D721Med (cell line): ENCODE measurements at places on chromosomes 11 and 22.

DNA sequence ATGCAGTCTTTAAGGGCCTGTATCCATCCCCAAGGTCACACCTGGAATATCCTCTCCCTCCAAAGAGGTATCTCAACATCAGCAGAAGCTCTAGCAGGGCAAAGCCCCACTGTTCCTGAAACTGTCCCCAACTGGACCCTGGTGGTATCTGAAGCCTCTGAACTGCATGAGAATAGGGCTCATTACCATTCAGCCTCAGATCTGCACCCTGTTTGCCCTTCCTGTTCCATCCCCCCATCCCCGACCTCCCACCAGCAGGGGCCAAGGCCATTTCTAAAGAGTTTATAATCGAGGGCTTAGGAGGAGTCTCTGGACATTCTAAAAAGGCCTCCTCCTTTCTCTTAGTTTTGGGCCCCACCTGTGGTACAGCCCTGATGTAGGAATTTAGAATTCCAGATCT is 74.0 kb upstream of the THY1 start:
- DNase-seq, result no peak

- DNase-seq, result no peak
These were observed 330 bp downstream of the SLC5A1 start for GRCh38 chr22:32043391-32043790.

DNA sequence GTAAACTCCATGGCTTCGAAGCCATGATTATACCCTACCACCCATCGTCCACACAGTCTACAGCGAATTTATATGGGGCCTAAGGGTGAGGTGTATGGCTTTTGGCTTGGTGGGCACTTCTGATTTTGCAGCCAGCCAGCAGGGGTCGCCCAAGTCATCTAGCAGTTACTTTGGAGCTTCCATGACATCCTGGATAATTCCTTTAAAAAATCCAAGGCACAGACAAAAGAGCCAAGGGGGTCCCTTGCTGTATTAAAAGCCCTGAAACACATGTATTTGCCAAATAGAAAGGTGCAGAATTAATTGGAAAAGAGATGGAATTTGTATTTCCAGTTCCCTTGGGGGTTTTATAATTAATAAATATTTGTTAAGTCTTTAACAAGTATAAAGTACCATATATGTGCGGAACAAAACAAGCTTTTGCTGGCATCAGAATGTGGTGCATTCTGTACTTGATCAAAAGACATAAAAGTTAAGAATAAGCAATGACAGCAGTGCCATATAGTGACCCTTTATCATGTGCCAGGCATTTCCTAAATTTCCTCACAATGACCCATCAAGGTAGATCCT is 132.8 kb upstream of the PITPNB start:
- no peak for DNase-seq

GRCh38 chr11:105333153-105333552 is 193.6 kb upstream of the CARD18 start:
- no peak for DNase-seq

DNA sequence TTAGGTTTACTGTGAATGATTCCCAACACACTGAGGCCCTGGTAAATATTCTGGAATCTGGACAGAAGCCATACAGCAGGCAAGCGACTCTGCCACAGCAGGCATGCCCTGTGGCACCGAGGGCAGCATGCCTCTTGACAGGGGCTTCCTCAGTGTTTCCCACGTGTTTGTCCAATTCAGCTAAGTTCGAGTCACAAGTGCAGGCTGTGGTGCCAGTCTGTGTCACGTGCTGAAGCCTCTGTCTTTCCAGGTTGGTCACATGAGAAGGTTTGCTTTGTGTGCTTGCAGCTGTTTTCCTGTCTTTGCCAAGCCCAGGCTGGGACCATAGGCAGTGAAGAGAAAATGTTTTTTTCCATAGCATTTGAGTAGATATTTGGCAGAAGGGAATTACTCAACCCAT is 2.4 kb upstream of the PPFIBP2 start:
- no peak for DNase-seq

DNA sequence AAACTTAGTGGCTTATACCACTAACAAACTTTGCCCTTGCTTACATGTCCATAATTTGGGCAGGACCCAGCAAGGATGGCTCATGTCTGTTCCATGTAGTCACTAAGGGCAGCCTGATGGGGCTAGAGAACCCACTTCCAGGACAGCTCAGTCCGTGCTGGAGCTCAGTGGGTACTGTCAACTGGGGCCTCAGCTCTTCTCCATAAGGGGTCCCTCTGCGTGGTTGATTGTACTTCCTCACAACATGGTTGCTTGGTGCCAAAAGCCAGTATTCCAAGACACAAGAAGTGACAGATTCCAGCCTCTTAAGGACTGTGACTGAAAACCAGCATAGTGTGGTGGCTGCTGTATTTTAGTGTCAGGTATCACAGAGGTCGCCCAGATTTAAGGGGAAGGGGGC is 675.2 kb downstream of the TBC1D22A start:
- no peak for DNase-seq

DNA sequence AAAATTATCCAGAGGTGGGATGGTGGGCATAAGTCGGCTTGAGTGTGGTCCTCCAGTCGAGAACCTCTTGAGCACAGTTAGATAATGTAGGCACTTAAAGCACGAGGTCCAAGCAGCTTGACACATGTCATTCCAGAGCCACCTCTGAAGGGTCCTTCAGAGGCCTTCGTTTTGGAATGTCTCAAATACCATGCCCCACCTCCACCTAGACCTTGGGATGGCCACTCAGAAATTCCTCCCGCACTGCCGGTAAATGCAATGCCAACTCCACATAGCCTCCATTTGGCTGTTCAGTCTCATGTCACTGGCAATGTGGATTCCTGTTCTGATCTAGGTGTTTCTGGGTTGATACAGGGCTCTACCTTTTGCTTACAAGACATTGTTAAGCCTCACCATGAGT is 43.9 kb downstream of the BDNF start:
- DNase-seq, result no peak

- DNase-seq, result no peak
These were observed 181.5 kb downstream of the CWF19L2 start for GRCh38 chr11:107276077-107276476.

GRCh38 chr11:99638073-99638553 is 617.4 kb downstream of the CNTN5 start:
- DNase-seq, result no peak
